Hepatocyte (in vitro differentiated cells): ENCODE measurements at places on chromosomes 12 and 14. TPM values are rescaled to one million over a fixed set of nuclear protein-coding genes. Genes with fewer than 3 reads are reported as not detected.

GRCh38 chr12:124057691-124058090 lies 84.7 kb downstream of the ZNF664 start:
- DNase-seq, result no peak
- H3K27me3 ChIP-seq, result no peaks in the 10 kb centered on the region
- H3K4me3 ChIP-seq, result no peak overlapping the region
- no peaks in the 10 kb centered on the region for H3K36me3 ChIP-seq
- H3K27ac ChIP-seq, result peak overlapping the region; percentile 28
- H3K4me1 ChIP-seq, result peaks cover 8% of the 10 kb centered on the region

GRCh38 chr14:52879958-52880357 lies 70.9 kb downstream of the FERMT2 start:
- H3K4me1 ChIP-seq, result no peaks in the 10 kb centered on the region
- no peak for DNase-seq
- H3K27me3 ChIP-seq, result no peaks in the 10 kb centered on the region

GRCh38 chr14:24149302-24149969 lies 2.1 kb downstream of the RNF31 start:
- no peaks in the 10 kb centered on the region for H3K27me3 ChIP-seq
- peaks cover 15% of the 10 kb centered on the region for H3K4me1 ChIP-seq
- no peak for DNase-seq
- no peak overlapping the region for H3K27ac ChIP-seq
- no peaks in the 10 kb centered on the region for H3K36me3 ChIP-seq
- H3K4me3 ChIP-seq, result no peak overlapping the region

GRCh38 chr12:103928682-103929045 lies 1.5 kb upstream of the HSP90B1 start:
- H3K36me3 ChIP-seq, result no peaks in the 10 kb centered on the region
- H3K27ac ChIP-seq, result peak overlapping the region; percentile 99
- DNase-seq, result peak; percentile 17
- peak overlapping the region; percentile 54 for H3K4me3 ChIP-seq
- H3K27me3 ChIP-seq, result no peaks in the 10 kb centered on the region

GRCh38 chr12:30996255-30996654 lies 69.7 kb downstream of the TSPAN11 start:
- DNase-seq, result no peak
- H3K27me3 ChIP-seq, result no peaks in the 10 kb centered on the region
- H3K27ac ChIP-seq, result no peak overlapping the region
- H3K4me1 ChIP-seq, result no peaks in the 10 kb centered on the region

- peaks cover 84% of the 10 kb centered on the region for H3K27me3 ChIP-seq
- H3K27ac ChIP-seq, result no peak overlapping the region
- no peak for DNase-seq
- H3K4me1 ChIP-seq, result peaks cover 22% of the 10 kb centered on the region
- H3K36me3 ChIP-seq, result no peaks in the 10 kb centered on the region
Measured at GRCh38 chr14:90060965-90061684, 669 bp upstream of the KCNK13 start.

- no peak overlapping the region for H3K27ac ChIP-seq
- no peaks in the 10 kb centered on the region for H3K4me1 ChIP-seq
- no peak overlapping the region for H3K4me3 ChIP-seq
- no peaks in the 10 kb centered on the region for H3K36me3 ChIP-seq
- H3K27me3 ChIP-seq, result no peaks in the 10 kb centered on the region
- DNase-seq, result no peak
Measured at GRCh38 chr12:75170640-75171185, 38.9 kb downstream of the KCNC2 start.

- H3K4me1 ChIP-seq, result no peaks in the 10 kb centered on the region
- H3K27ac ChIP-seq, result no peak overlapping the region
- H3K36me3 ChIP-seq, result no peaks in the 10 kb centered on the region
- no peaks in the 10 kb centered on the region for H3K27me3 ChIP-seq
- no peak overlapping the region for H3K4me3 ChIP-seq
- no peak for DNase-seq
Measured at GRCh38 chr14:42944284-42944683, 1337.6 kb downstream of the LRFN5 start.

DNA sequence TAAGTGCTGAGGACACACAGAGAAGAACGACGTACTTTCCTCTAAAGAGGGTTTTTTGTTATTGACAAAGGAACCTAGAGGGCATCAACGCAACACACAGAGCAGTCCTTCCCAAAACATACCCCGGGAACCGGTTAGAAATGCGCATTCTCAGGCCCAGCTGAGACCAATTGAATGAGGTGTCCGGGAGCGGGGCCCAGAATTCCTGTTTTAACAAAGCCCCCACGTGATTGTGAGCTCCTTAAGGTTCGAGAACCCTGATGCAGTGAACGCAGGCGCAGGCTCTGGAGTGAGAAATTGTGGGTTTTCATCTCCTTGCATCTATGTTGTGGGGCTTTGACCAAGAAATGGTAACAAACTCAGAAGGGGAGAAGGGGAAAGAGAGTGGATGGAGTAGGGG lies 51.0 kb upstream of the TBX3 start:
- DNase-seq, result no peak
- peaks cover 5% of the 10 kb centered on the region for H3K4me1 ChIP-seq
- H3K36me3 ChIP-seq, result no peaks in the 10 kb centered on the region
- H3K27ac ChIP-seq, result no peak overlapping the region
- H3K27me3 ChIP-seq, result peaks cover 10% of the 10 kb centered on the region

DNA sequence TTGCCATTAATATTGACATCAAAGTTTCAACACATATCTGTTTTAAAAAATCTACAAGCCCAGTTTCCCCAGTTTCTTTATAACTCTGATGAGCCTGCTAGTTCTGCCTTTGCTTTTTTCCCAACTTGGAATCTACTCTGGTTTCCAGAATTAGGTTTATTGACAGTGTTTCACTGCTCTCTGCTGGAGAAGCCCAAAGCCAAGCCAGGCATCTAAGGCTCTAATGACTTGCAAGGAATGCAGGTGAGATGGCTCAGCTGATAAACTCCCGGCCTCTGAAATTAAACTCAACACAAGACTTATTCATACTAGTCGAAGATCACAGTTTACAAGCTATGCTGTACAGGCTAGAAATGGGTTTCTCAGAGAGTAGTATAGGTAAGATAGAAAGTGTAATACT lies 54.3 kb downstream of the HMGA2 start:
- H3K4me1 ChIP-seq, result peaks cover 68% of the 10 kb centered on the region
- H3K27me3 ChIP-seq, result no peaks in the 10 kb centered on the region
- no peaks in the 10 kb centered on the region for H3K36me3 ChIP-seq
- H3K4me3 ChIP-seq, result no peak overlapping the region
- DNase-seq, result peak; percentile 58

DNA sequence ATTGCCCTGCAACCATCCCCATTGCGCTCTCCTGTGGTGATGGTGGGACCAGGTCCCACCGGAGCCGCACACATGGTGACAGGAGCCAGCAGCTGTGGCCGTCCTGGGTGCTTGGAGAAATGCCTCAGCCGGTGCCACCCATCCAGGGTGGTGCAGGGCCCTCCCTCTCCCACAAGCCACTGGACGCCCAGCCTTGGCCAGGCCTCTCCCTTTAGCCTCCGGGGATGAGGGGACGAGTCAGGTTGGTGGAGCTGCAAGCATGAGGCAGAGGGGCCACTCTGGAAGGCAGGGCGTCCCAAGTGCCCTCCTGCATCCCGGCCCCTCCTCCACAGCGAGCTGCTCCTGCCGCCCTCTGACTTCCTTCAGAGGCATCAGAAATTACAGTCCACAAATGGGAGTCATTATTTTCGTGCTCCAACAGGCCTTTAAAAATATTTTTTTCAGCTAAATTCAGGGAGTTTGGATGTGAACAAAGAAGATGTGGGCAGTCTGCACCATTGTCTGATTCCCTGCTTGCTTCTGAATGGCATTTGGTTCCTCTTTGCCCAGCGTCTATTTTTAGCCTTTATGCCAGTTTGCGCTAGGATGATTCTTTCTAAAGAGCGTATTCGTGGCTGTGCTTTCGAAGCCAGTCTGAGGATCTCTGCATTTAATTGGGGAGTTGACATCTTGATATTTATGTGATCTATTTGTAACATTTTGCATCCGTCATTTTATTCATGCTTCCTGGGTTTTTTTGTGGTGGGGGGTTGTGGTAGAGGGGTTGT lies 189.4 kb downstream of the ADGRD1 start:
- H3K4me3 ChIP-seq, result no peak overlapping the region
- no peaks in the 10 kb centered on the region for H3K4me1 ChIP-seq
- H3K27ac ChIP-seq, result no peak overlapping the region
- H3K27me3 ChIP-seq, result no peaks in the 10 kb centered on the region
- DNase-seq, result no peak

GRCh38 chr12:42172441-42173210 lies 28.0 kb upstream of the GXYLT1 start:
- no peaks in the 10 kb centered on the region for H3K4me1 ChIP-seq
- DNase-seq, result no peak
- H3K36me3 ChIP-seq, result no peaks in the 10 kb centered on the region
- no peak overlapping the region for H3K27ac ChIP-seq
- no peak overlapping the region for H3K4me3 ChIP-seq
- no peaks in the 10 kb centered on the region for H3K27me3 ChIP-seq

- no peak overlapping the region for H3K4me3 ChIP-seq
- H3K27ac ChIP-seq, result no peak overlapping the region
Measured at GRCh38 chr14:40213701-40214100, 781.5 kb upstream of the FBXO33 start.

- peak; percentile 61 for DNase-seq
- peaks cover 11% of the 10 kb centered on the region for H3K4me1 ChIP-seq
Measured at GRCh38 chr14:91252871-91253794, 8.6 kb upstream of the GPR68 start.

GRCh38 chr12:104466709-104467345 lies 10.1 kb downstream of the CHST11 start:
- H3K4me3 ChIP-seq, result no peak overlapping the region
- H3K36me3 ChIP-seq, result no peaks in the 10 kb centered on the region
- no peaks in the 10 kb centered on the region for H3K27me3 ChIP-seq
- H3K27ac ChIP-seq, result no peak overlapping the region

DNA sequence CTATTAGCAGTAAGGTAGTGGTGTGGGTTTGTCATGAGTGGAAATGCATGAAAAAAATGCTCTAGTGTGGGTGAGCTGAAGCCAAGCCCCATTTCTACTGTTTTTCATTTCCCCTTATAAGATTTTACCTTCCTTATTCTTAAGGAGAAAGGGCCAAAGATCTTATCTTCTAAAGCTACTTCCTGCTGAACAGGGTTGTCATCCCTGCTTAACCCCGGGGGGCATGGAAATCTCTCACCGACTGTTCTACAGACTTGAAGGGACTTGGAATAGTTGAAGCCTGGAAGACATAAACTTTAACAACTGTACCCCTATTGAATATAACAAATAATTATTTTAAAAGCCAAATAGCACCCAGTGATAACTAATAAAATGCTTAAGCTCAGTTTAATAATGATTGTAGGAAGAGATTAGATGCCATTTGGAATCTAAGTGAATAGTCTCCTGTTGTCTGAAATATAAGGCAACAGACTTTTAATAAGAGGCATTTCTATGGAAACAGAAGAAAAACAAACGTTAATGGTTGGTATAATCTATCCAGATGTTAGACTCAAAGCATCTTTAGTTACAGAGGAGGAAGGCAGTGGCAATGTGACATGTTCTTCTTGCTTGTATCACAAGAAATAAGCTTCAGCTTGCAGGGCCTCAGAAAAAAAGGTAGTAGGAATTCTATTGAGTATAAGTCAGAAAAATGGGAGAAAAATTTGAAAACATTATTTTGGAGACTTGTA lies 1.8 kb upstream of the GMFB start:
- H3K27ac ChIP-seq, result peak overlapping the region; percentile 97
- H3K36me3 ChIP-seq, result no peaks in the 10 kb centered on the region
- no peaks in the 10 kb centered on the region for H3K27me3 ChIP-seq
- DNase-seq, result no peak

GRCh38 chr12:122265886-122266229 lies 436 bp downstream of the VPS33A start:
- no peaks in the 10 kb centered on the region for H3K36me3 ChIP-seq
- H3K4me3 ChIP-seq, result peak overlapping the region; percentile 74
- H3K27me3 ChIP-seq, result no peaks in the 10 kb centered on the region

DNA sequence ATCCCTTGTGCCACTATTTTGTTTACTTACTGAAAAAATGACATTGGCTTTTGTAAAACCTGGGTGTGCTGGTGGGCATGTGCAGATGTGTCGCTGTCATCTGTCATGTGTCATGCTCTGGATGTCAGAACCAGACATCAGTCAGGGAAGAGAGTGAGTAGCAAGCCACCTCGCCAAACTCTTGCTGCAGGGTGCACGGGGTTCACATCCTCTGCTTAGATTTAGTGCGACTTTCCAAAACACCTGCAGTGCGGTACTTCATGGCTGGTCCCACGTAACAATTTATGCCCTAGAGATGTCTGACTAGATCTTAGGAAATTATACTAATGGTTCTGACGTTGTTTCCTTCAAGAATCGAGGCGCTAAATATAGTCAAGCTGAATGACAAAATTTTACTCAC lies 106.7 kb downstream of the CRADD start:
- H3K27ac ChIP-seq, result peak overlapping the region; percentile 69
- H3K36me3 ChIP-seq, result no peaks in the 10 kb centered on the region
- H3K4me1 ChIP-seq, result peaks cover 51% of the 10 kb centered on the region
- no peak for DNase-seq
- H3K4me3 ChIP-seq, result no peak overlapping the region
- no peaks in the 10 kb centered on the region for H3K27me3 ChIP-seq

GRCh38 chr14:78450669-78451318 lies 280.6 kb downstream of the NRXN3 start:
- H3K36me3 ChIP-seq, result no peaks in the 10 kb centered on the region
- no peak overlapping the region for H3K4me3 ChIP-seq
- no peaks in the 10 kb centered on the region for H3K4me1 ChIP-seq
- H3K27me3 ChIP-seq, result no peaks in the 10 kb centered on the region

LAG3 gene
- 0.52 and 0.70 TPM in 2 replicates for total RNA-seq

RTN1 gene
- 1.1 and 1.6 TPM in 2 replicates for total RNA-seq

C12orf56 gene
- total RNA-seq, result 0.20 and 0.80 TPM in 2 replicates

GAS2L3 gene
- 14.9 and 22.5 TPM in 2 replicates for total RNA-seq

SPTB gene
- 1.1 and 2.1 TPM in 2 replicates for total RNA-seq

SOAT2 gene
- total RNA-seq, result 18.9 and 21.8 TPM in 2 replicates

HOXC12 gene
- not detected in 2 replicates for total RNA-seq

TPPP2 gene
- not detected in 2 replicates for total RNA-seq

KLRC3 gene
- total RNA-seq, result not detected in 2 replicates

CCDC60 gene
- 0.24 and 0.47 TPM in 2 replicates for total RNA-seq

LTB4R2 gene
- total RNA-seq, result 3.3 and 3.6 TPM in 2 replicates

BHLHE41 gene
- 1.6 and 2.4 TPM in 2 replicates for total RNA-seq

SLC6A15 gene
- total RNA-seq, result 2.5 and 6.2 TPM in 2 replicates

GARIN6 gene
- not detected in 2 replicates for total RNA-seq
